ENCODE measurements at places on chromosomes 3 and 15.

DNA sequence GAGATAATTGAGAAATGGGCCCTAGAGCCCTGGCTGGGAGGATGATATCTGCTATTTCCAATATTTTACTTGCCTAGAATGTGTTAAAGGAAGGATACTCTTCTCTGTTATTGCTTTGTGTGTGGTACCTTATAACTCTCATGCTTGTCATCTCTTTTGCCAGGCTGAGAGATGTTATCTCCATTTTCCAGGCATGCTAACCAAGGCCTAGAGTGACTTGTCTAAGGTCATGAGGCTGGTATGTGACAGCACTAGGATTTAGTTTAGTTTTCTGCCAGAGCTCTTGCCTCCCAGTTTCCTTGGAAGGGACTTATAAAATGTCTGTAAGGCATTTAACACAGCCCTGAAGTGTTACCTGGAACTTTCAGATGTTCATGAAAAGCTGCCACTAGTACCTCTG lies 1.4 kb downstream of the CLK3 start:
- no peak for DNase-seq

DNA sequence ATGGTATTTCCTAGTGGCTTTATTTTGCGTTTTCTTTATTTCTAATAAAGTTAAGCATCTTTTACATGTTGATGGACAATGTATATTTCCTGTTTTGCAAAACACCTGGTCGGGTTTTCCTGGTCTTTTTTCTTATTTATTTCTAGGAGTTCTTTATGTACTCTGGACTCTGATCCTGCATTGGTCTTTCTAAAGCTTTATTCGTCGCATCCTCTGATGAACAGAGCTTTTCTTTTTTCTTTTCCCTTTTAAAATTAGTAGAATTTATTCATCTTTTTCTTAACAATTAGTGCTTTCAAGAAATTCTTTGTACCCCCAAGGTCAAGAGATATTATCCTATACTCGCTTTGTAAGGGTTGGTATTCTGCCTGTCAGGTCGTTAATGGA lies 32.2 kb downstream of the ZDHHC19 start:
- DNase-seq = no peak

DNA sequence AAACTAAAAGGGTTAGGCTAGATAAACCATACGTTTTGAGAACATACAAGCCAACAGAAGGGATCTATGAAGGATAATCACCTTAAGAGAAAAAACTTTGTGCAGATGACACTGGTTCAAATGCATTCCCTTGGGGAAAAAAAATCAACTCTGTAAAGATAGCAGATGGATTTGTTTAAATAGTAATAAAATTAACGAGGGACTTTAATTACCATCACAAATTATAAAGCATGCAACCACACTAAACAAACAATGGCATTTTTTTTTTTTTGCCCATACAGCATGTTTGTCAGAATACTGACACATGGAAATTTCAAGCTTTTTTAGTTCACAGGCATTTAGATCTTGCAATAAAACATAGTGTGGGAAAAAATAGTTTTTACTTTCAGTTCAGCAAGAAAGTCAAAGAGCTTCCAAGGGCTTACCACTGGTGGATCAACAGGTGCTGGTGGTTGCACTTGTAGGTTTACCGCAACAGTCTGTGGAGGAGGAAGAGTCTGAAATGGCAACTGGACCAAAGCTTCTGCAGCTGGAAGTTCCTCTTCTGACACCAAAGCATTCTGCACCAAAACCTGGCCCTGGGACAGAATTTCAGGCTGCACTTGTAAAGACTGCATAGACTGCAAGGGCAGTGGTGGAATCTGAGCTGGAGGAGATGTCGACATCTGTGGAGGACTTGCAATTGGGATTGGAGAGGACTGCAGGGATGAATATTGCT lies 53.1 kb downstream of the PHC3 start:
- DNase-seq = no peak

GRCh38 chr15:89899295-89899945 lies 5.6 kb upstream of the AP3S2 start:
- DNase-seq = no peak

Data from HT1080 (cell line).